ENCODE measurements at places on chromosomes 4 and X.
A peak's percentile ranks its signal among the peaks of the same experiment; 100 is the strongest.

DNA sequence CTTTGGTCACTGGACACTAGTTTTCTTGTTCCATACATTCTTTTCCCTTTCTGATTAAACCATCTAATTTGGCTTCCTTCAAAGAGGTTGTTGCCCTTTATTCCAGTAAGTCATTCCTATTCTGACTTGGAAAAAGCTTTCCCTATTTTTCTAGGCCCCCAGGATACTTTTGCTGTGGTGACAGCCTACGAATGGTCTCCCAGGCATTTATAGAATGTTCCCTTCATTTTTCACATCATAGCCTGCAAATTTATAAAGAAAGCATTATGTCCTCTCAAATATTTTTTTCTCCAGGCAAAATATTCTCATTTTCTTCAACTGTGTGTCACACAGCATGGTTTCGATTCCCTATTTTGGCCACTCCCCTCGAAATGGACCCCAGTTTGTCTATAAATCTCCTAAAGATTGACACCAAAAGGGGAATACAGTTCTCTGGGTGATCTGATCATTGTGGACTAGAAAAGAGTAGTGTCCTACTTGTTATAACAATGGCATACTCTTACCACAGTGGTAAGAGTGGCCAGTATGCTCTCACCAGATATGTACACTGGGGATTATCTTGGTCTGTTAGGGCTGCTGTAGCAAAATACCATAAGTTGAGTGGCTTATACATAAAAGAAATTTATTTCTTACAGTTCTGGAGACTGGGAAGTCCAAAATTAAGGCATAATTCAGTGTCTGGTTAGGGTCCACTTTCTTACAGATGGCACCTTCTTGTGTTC, 41.5 kb upstream of the BMP2K start:
- DNase-seq = no peak

DNA sequence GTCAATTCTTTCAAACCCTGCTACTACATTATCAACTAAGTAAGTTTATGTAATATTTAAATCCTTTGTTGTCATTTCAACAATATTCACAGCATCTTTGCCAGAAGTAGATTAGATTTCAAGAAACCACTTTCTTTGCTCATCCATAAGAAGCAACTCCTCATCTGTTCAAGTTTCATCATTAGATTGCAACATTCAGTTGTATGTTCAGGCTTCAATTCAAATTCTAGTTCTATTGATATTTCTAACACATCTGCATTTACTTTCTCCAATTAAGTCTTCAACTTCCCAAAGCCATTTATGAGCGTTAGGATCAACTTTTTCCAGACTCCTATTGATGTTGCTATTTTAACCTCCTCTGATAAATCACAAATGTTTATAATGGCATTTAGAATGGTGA, 66.1 kb downstream of the BMP3 start:
- DNase-seq = no peak

GRCh38 chrX:16304751-16305150, 137.5 kb downstream of the MAGEB17 start:
- no peak for DNase-seq

DNA sequence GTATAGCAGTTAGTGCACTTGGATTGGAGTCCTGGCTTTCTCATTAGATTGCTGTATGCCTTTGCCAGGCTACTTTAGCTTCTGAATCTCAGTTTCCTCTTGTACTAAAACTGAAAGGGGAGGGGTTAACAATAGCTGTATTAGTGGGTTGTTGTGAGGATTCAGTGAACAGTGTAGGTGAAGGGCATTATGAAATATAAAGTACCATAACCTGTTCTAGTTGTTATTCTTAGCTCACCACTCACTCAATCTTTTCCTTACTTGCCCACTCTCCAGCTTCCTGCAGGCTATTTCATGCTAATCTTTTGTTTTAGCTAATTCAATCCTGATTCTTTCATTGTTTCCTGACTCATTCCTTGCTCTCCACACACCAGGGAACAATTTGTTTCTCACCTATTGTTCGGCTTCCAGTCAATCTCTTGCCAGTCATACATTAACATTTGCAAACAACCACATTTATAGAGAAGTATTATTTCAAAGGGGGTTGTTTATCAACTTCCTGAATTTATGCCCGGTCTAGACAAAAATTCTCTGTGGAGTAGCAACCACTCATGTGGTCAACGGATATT, 50.6 kb upstream of the EDA start:
- DNase-seq = no peak

GRCh38 chrX:97751016-97751415, 867.3 kb downstream of the RPA4 start:
- no peak for DNase-seq

GRCh38 chrX:50778272-50778671, 35.7 kb downstream of the SHROOM4 start:
- no peak for DNase-seq

DNA sequence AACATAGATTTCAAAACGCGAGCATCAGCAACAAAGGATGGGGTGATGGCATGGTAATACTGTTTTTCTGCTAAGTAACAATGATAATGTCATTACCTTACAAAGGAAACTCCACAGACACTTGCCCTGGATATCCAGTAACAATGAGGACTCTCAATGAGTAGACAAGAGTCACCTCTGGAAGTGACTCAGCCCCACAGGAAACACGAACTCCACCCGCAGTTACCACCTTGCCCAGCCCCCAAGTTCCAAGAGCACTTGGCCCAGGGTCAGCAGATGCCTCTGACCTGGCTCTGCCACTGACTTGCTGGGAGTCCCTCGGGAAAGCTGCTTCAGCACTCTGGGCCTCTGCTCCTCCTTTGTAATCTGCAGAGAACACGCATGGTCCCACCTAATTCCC, 110.3 kb upstream of the MAP3K15 start:
- peak; percentile 38 for DNase-seq

GRCh38 chr4:90824266-90825150, 697.3 kb downstream of the CCSER1 start:
- DNase-seq = no peak

DNA sequence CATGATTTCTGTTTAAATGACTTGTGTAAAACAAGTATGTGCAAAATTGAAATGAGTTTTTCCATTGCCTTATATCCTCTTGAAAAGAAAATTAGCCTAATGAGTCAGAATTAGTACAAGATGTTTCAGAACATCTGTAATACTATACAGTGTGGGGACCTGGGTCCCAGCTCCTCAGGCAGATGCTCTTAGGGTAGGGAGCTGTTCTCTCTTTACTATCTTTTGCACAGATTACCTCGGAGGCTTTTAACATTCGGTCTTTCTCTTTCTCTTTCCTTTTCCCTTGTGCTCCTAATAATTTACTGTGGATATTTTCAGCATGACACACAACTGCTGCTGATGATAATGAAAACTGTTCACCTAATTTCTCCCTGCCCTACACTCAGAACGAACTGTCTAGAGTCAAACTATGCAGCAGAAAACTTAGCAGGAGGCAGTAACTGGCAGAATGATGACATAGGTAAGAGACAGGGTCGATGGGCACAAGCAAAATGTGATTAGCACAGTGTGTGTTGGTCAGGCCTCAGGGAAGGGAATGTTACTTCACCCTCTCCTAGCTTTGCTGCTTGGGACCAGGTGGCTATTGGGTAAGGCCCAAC, 455.3 kb downstream of the PDHA2 start:
- DNase-seq = no peak

DNA sequence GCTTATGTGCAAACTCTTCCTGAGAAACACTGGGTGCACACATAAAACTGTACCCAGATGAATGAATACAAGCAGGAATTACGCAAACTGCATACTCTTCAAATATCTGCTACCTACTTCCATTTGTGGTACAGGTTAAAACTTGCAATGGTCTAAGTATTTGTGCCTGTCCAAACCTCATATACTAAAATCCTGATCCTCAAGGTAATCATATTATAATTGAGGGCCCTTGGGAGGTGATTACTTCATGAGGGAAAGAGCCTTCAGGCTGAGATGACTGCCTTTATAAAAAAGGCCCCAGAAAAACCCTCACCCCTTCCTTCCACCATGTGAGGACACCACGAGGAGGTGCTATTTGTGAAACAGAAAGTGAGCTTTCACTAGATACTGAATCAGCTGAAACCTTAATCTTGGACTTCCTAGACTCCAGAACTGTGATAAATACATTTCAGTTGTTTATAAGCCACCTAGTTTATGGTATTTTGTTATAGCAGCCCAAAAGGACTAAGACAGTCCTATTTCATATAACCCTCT, 1977.2 kb downstream of the PCDH7 start:
- no peak for DNase-seq

DNA sequence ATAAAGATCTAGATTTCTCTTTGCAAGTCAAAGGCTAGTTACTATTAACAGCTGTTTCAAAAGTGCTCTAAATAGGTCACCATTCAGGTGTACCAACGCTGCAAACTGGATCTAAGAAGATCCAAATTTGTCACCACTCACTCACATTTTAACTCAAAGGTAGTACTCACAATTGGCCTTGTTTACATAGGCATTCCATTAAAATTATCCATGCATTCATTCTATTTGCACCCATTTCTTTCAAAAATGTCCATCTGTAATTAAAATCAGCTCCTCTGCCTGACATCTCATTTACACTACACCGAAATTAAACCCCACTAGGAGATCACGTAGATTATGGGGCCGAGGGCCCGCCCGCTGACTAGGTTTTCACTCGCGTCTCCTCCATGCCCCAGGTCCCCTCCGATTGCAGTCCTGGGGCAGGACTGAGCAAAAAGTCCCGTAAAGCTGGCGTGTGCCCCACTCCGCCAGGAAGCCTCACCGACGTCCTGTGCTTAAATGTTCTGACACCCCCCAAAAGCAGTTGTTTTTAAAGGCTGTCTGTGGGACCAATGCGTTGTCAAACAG, 1.3 kb upstream of the ING2 start:
- no peak for DNase-seq

- no peak for DNase-seq
These were observed 134.5 kb upstream of the RASGEF1B start for GRCh38 chr4:81606166-81606565.

- no peak for DNase-seq
These were observed 150.3 kb downstream of the FBXW7 start for GRCh38 chr4:152385551-152385950.

- no peak for DNase-seq
These were observed 39.4 kb downstream of the NOCT start for GRCh38 chr4:139054791-139055505.

GRCh38 chrX:94252211-94252610, 578.2 kb downstream of the FAM133A start:
- DNase-seq = no peak

GRCh38 chr4:99281261-99281660, 9.5 kb downstream of the ADH1A start:
- DNase-seq = no peak

DNA sequence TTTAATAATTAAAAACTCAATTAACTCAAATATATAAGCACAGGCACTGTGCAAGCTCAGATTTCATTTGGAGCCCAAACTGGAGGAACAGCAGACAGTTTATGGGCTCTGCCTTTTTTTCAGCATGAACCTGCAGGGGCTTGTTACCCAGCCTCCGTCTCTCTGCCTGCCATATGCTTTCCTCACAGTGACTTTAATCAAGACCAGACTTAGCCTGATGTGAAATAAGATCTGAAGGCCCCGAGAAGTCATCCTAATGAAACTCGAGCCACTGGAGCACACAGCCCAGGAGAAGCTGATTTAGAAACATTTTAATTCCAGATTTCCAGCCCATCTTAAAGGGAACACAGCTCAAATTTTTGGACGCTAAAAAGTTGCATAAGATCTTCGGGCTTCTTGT, 55.6 kb downstream of the SPATA18 start:
- no peak for DNase-seq

DNA sequence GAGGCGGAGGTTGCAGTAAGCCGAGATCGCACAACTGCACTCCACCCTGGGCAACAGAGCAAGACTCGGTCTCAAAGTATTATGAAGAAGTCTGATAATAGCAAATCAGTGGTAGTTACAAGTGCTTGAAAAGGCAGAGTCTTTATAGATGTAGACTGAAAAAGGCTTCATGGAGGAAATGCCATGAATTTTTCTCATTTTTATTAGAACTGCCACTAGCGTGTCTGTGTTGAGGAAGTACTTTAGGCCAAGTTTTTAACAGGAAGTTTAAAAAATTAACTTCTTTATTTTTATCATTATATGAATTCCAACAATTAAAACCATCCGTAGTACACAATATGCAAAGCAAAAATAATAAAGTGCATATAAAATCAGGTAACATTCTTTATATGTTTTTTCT, 32.8 kb upstream of the IL13RA1 start:
- no peak for DNase-seq

GRCh38 chr4:161577579-161578301, 586.1 kb downstream of the FSTL5 start:
- DNase-seq = no peak

DNA sequence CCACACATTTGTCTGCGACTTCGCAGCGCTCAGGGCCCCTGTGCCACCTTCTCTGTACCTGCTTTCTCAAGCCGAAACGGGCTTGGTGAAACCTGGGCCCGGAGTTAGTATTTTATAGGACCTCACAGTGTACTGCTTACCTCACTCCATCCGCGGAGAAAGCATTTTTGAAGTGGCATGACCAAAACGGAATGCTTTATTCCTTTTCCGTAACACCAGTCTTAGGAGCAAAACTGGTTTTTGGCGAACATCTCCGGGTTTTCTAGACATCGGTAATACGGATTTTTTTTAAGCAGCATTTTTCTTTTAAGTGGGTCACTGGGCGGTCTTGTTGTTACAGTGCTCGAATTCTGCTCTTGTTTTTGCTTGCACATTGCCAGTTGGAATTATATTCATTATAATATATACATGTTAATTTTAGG, 3.6 kb downstream of the ZIC3 start:
- DNase-seq = no peak

DNA sequence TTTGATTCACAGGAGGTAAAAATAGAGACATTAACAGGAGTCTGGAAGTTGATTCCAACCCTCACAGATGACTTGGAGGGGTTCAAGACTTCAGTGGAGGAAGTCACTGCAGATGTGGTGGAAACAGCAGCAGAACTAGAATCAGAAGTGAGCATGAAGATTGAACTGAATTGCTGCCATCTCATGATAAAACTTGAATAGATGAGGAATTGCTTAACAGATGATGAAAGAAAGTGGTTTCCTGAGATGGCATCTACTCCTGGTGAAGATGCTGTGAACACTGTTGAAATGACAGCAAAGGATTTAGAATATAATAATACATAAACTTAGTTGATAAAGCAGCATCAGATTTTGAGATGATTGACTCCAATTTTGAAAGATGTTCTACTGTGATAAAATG, 76.5 kb downstream of the RELL1 start:
- no peak for DNase-seq

GRCh38 chrX:153319295-153320046, 2.1 kb downstream of the PNMA6F start:
- no peak for DNase-seq

GRCh38 chr4:81314196-81314896, 99.3 kb upstream of the PRKG2 start:
- DNase-seq = no peak

- no peak for DNase-seq
These were observed 84.0 kb upstream of the ATP6AP2 start for GRCh38 chrX:40496728-40497127.

GRCh38 chr4:167196344-167197012, 37.8 kb downstream of the SPOCK3 start:
- no peak for DNase-seq

GRCh38 chr4:62898115-62898514, 1511.1 kb downstream of the TECRL start:
- DNase-seq = no peak
